ENCODE measurements at places on chromosomes 2 and 18. TPM values are rescaled to one million over a fixed set of nuclear protein-coding genes. Genes with fewer than 3 reads are reported as not detected.

MEP1B gene
- total RNA-seq, result not detected

DNA sequence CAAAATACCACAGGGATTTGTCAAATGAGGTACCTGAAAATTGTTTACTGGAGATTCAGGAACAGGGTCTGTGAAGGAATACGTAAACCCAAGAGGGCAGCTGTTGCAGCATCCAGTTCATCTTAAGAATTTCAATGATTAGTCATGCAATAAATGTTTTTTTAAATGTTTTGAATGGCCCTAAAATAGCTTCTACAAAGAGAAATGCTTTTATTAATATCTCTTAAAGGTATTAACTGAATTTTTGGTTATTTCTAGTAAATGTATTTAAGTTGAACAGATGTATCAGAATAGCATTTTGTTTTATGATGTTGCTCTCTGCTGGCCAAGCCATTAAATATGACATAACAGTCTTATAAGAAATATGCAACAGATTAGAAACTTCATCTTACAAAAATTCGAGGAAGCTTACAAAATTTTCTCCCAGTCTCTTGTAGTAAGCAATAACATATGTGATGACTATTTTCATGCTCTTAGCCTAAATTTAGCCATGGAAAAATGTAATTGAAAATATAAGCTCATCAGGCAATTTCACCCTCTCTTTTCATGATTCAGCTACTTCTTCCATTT lies 863.9 kb downstream of the SUCLG1 start:
- no peak for DNase-seq

CYP27C1 gene
- total RNA-seq, result 1.5 TPM

GRCh38 chr2:37011130-37011529 lies 44.8 kb upstream of the STRN start:
- no peak for DNase-seq

DNA sequence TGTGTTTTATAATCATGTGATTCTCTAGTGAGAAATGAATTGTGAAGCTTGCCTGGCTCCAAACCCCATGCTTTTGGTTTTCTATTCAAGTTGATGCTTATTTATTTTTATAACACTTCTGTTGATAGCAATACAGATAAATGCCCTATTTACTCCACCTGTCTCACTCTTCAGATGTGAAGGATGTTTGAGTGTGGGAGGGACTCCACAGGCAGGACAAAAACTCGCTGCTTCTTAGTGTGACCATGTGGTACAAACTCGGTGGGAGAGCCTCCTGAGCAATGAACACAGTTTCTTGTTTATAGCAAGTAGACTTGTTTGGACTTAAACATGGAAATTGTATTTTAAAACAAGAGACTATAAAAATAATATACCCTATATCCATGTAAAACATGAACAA lies 219.7 kb downstream of the GULP1 start:
- DNase-seq, result no peak

- no peak for DNase-seq
Observed at GRCh38 chr2:119338826-119339561, 27.6 kb downstream of the C2orf76 start.

SNORC gene
- total RNA-seq, result 0.69 TPM

ARID5A gene
- 3.3 TPM for total RNA-seq

HOXD11 gene
- 10.5 TPM for total RNA-seq

- DNase-seq, result peak; percentile 68
Observed at GRCh38 chr2:86649119-86649947, 25.7 kb upstream of the RNF103 start.

LPIN2 gene
- 56.0 TPM for total RNA-seq

RNF125 gene
- total RNA-seq, result 1.5 TPM

DNA sequence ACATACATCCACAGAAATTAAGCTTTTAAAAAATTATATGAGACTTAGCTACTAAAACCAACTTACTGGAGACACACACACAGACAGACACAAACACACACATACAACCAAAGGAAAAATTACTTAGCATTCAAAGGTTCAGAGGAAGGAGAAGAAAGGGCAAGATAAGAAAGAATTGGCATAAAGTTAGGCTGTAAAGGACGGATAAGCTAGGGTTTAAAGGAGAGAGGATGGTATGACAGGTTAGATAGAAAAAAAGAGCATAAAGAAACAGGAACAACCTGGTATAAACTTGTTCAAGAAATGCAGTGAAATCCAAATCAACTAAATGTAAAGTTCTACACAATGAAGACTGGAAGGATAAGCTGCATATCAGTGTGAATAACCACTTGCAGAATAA lies 73.4 kb downstream of the SLC66A3 start:
- no peak for DNase-seq

GRCh38 chr18:10312326-10313015 lies 142.0 kb upstream of the APCDD1 start:
- no peak for DNase-seq

DNA sequence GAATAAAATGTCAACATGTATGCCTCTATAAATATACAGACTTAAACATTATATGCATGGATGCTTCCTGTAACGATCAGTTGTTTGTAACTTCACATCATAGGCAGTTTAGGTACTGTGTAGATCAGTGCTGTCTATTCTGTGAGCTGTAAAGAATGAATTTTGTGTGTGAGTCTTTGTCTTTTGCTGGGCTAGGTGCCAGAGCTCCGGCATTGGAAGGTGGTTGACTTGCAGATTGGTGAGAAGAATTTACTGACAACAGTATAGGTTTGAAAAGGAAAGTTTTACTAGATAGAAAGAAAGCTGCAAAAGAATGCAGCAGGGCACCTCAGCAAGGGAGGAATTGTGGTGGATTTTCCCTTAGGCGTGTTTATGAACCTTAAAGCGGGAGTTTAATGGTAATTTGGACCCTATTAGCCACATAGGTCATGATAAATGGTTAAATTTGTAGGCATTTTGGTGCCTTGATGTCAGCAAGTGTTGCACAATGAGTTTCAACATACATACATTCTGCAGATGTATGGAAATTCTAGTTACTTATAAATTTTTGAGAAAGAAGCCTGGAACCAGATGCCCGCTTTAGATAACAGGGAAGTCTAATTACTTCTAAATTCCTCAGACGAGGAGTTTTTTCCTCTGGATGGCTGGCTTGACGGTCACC lies 6.7 kb upstream of the QPCT start:
- no peak for DNase-seq

CHST10 gene
- total RNA-seq, result 11.3 TPM

UCN gene
- not detected for total RNA-seq

- no peak for DNase-seq
Observed at GRCh38 chr2:22904126-22904684, 480.8 kb upstream of the KLHL29 start.

DNA sequence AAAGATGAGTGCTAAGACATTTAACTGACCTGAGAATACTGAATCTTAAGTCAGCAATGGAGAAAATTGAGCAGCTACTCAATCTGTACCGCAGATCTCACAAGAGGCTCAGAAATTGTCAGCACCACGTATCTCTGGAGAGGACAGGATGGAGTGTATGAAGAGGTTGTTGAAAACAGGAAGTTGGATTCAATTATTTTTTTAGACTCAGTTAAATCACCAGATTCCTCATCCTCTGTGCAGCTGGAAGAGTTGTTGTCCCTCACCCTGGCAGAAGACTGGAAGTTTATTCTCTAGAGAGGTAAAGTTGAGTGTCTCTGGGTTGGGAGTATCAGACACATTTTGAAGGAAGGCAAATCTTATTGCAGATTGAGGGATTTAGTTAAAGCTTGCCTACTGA lies 114.9 kb upstream of the NT5C1B start:
- no peak for DNase-seq

- no peak for DNase-seq
Observed at GRCh38 chr18:61841706-61842105, 51.1 kb downstream of the RNF152 start.

SLC19A3 gene
- total RNA-seq, result 4.0 TPM

GRCh38 chr2:233349005-233349998 lies 5.0 kb upstream of the DGKD start:
- no peak for DNase-seq

- DNase-seq, result no peak
Observed at GRCh38 chr18:55079481-55080355, 120.5 kb upstream of the CCDC68 start.

- no peak for DNase-seq
Observed at GRCh38 chr18:25126751-25127150, 225.2 kb downstream of the ZNF521 start.

DNA sequence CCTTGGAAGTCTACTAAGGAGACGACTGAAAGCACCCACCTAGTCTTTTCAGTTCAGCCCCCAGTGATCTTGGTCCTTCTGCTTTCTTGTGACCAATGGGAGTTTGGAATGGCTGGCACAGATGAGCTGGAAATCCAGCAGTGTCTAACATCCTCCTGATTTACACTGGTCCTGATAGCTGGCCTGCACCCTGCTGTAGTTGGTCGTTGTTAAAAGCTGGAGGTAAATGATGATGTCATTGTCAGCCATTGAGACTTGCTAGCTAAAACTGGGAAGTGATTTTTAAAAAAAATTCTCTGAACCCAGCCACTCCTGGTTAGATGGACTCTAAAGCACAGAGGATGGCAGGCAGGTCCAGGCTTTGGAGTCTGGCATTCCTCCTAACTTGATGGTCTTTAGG lies 19.3 kb downstream of the CCT7 start:
- no peak for DNase-seq

GRCh38 chr2:229265727-229266126 lies 5.4 kb downstream of the PID1 start:
- no peak for DNase-seq

DNA sequence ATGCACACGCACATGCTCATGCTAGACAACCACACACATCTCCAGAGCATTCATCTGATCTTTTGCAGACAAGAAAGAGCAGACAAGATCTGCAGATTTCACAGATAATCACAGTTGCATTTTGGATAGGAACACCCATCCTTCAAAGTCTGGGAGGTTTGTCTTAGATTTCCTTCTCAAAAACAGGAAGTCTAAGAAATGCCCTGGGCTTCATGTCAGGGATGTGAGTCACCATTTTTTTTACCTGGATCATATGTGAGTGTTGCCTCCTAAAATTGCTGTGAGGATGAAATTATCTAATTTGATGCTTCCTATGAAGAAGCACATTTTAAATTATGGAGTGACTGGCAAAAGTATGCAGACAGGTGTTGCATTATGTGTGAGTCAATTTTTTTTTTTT lies 46.1 kb downstream of the SRD5A2 start:
- DNase-seq, result peak; percentile 36

ERFE gene
- total RNA-seq, result 10.4 TPM

DNA sequence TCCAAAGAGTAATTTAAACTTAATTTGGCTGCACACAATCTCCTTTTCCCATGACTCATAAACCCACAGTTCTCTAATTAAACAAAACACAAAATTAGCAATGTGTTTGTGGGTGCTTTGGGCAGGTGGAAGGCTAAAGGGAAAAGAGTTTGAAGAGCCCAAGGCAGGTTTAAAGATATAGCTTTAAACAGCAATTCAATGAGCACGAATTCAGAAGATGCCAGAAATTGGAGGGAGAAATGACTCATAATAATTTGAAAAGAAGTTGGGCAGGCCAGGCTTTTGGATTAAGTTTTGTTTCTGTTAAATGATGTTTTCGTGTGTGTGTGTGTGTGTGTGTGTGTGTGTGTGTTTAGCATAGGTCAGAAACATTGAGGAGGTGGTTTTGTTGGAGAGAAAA lies 594.8 kb upstream of the ZEB2 start:
- DNase-seq, result peak; percentile 83

DNA sequence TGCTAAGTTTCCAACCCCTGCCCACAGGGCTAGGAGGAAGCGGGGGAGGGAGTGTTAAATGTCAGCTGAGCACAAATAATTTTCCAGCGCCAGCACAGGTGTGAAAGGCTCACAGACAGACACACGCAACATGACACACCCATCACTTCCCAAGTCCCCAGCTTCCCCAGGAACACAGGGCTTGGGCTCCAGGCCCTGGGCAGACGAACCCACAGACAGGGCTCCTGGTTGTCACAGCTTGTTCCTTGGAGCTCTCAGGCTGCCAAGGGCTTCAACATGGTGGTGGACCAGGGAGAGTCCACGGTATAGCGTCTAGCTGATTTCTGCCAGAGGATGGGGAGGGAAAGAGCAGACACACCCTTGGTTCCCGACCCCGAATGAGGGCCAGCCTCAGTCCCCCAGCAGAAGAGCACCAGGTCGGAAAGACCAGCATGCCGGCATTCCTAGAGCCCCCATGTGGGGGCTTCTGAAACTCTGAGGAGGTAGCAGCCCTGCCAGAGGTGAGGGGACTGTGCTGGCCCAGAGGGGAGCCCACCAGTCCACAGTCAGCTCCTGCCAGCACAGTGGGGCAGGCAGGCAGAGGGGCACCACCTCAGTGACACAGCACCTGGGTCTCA lies 1.9 kb downstream of the DUSP2 start:
- DNase-seq, result no peak

DNA sequence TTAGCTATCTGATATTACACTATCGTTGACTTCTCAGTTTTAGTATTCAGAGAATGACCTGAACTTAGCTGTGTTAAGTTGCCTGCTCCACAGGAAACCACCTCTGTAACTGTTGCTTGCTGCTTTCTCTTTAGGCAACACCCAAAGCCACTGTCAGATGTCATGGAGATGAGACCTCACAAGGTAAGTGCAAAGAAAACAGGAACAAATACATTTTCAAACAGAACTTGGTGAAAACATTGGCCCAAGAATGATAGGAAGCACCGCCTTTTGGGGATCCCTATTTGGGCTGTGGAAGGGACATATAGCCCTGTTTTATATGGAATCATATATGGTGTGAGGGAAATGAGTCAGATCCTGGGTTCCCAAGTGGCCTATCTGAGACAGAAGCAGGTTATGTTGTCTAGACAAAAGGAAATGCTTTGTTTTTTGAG lies 143.4 kb downstream of the UBE2E3 start:
- no peak for DNase-seq

GRCh38 chr2:238956676-238957075 lies 108.8 kb downstream of the TWIST2 start:
- no peak for DNase-seq

DNA sequence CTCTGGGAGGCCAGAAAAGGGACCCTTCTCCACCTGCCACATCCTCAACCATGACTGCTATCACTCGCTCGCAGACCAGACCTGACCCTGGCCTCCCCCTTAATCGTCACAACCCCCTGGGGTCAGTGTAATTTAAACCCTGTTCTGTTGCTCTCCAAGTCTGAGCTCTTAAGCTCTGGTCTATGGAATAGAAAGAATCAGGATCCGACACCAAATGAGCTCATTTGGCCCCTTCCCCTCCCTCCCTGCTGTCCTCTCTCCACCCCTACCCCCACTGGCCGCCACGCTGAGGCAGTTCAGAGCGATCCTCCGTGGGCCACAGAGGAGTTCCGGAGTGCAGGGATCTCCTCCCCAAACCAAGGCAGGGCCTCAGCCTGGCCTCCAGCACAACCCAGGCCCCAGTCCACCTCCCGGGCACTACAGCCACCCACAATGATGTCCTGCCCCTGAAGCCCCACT lies 5.3 kb downstream of the DNMT3A start:
- DNase-seq, result no peak

- no peak for DNase-seq
Observed at GRCh38 chr18:3840766-3841165, 390.8 kb downstream of the TGIF1 start.

- no peak for DNase-seq
Observed at GRCh38 chr18:8609659-8610458, 622 bp downstream of the RAB12 start.

All from renal cortical epithelial cell (primary cell).